HT-29 (cell line): ENCODE measurements at places on chromosomes 16 and 17.
A peak's percentile ranks its signal among the peaks of the same experiment; 100 is the strongest.

DNA sequence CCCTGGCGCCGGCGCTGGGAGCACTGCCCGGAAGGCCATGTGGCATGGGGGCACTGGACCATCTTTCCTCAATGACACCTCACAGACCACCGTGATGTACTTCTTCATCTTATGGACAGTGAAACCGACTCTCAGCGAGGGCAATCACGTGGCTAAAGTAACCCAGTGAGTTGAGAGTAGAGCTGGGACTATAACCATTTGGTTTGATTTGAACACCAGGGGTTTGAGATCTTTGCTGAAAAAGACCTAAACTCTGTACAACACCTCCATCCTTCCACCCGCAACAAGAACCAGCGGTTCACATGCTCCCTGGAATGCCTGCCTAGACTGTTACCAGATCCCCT lies 3.3 kb downstream of the ITGA2B start:
- DNase-seq: no peak

- no peak for DNase-seq
Observed at GRCh38 chr16:2529061-2529931, 1.9 kb downstream of the CEMP1 start.

- no peak for DNase-seq
Observed at GRCh38 chr16:50308237-50308965, 42.0 kb downstream of the ADCY7 start.

GRCh38 chr17:16398270-16399267 lies 16.8 kb upstream of the TRPV2 start:
- no peak for DNase-seq

GRCh38 chr16:11140466-11140865 lies 115.5 kb downstream of the SOCS1 start:
- no peak for DNase-seq

- DNase-seq: no peak
Observed at GRCh38 chr16:27398894-27399853, 2.8 kb upstream of the IL21R start.

DNA sequence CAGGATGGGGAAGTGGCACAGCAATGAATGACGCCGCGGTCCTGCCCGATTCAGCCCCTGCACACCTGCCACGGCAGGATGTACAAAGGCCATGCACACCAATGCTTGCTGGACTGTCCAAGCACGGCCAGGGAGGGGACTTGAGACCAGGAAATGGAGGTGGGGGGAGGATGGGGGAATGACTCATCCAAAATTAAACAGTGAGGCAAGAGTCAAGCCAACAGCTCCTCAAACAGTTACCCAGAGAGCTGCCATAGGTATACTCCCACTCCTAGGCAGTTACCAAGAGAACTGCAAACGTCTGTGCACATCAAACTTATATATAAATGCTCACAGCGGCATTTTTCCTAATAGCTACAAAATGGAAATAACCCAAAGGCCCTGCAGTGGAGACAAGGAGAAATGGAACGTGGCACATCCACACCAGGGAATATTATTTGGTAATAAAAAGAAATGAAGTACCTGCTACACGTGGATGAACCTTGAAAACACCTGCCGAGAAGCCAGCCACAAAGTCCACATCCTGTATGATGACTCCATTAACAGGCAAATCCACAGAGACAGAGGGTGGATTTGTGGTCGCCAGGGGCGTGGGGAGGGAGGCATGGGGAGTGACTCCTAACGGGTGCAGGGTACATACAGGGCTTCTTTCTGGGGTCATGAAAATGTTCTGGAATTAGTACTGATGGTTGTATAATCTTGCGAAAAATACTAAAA lies 54.1 kb downstream of the VAC14 start:
- DNase-seq: peak; percentile 98

DNA sequence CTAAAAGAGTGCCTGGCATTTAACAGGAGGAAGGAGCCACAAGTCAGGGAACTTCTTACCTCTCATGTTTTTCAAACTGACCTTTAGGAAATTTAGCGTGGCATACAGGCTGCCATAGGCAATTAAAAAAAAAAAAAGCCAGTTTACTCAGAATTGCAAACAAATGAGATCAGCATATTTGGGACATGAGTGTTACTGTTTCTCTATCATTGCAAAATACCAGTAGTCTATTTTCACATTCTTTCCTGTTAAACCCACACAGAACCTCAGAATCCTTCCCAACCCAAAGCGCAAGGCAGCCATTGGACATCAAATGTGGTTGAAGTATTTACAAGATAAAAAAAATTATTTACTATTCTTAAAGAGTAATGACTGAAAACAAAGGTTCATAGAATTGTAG lies 366.4 kb upstream of the DYNLRB2 start:
- DNase-seq: no peak

GRCh38 chr16:23537390-23537789 lies 19.8 kb downstream of the EARS2 start:
- DNase-seq: no peak

GRCh38 chr17:77096570-77097214 lies 44.1 kb upstream of the SEC14L1 start:
- DNase-seq: peak; percentile 41

DNA sequence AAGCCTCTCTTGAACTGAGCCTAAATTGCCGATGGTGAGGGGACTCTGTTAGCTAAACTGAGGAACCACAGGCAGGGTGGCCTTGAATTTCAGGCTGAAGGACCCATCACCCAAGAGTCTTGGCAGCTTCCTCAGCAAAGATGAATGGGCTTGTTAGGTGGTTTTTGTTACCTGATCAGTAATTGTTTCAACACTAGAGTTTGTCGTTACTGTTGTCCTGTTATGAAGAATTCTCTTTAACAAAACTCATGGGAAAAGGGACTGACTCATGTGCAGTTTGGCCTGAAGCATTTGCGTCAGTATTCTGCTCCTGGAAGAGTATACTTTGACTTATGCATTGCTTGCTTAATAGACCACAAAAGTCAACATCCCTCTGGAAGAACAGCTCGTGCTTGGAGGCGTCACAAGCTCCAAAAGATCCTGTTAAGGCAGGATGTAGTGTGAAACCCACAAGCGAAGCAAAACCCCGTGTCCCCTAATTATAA lies 206.0 kb downstream of the IRX3 start:
- no peak for DNase-seq

DNA sequence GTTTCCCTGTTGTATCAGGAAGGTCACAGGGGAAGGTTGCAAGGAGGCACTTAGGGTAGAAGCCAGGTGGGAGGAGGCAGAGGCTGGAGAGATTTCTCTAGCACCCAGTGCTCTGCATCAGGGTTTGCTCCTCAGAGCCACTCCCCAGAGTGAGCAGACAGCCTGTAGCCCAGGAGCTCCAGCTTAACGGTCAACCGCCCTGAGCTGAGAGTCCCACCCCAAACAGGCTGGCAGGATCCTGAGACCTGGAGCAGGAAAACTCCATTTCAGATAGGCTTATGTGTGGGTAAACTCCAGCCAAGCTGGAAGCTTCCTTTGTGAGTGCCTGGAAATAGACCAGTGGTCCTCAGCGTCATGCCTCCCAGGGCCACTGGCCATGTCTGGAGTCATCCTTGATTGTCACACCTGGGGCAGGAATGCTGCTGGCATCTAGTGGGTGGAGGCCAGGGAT lies 37.9 kb downstream of the MPRIP start:
- DNase-seq: no peak

GRCh38 chr16:2388875-2389433 lies 40.3 kb upstream of the CCNF start:
- DNase-seq: no peak

GRCh38 chr17:60168654-60169053 lies 18.9 kb downstream of the CA4 start:
- no peak for DNase-seq

DNA sequence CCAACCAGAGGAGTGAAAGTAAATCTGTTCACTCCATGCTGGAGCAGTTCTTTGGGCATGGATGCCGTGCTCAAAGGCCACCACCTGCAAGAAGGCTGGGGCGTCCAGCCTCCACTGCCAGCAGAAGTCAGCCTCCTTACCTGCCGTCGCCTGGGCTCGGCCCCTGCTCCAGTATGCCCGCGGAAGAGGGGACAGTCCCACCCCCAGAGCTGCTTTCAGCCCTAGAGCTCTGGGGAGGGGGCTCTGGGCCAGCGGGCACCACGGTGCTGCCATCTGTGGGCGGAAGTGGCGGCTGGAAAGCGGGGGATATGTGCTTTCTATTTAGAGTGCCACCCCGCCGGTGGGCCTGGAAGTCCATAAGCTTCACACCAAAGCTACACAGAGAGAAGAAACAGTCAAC lies 75.9 kb downstream of the ARHGAP17 start:
- DNase-seq: no peak

- peak; percentile 31 for DNase-seq
Observed at GRCh38 chr17:59892251-59892923, 356 bp downstream of the TUBD1 start.
